ENCODE measurements at places on chromosomes 2 and 18.

DNA sequence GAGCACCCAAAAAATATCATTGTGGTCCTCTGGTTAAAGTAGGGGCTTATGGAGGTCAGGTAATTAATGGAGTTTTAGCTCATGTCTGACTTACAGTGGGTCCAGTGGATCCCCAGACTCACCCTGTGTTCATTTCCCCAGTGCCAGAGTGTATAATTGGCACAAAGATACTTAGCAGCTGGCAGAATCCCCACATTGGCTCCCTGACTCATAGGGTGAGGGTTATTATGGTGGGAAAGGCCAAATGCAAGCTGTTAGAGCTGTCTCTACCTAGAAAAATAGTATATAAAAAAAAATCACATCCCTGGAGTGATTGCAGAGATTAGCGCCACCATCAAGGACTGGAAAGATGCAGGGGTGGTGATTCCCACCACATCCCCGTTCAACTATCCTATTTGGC, 1067.6 kb upstream of the ACVR2A start:
- no peak for DNase-seq

- DNase-seq = no peak
Observed at GRCh38 chr18:23593720-23594119, 7.4 kb upstream of the NPC1 start.

- DNase-seq = peak; percentile 12
Observed at GRCh38 chr2:105934467-105934866, 189.8 kb downstream of the NCK2 start.

GRCh38 chr2:142868229-142868762, 9.2 kb upstream of the KYNU start:
- DNase-seq = no peak

DNA sequence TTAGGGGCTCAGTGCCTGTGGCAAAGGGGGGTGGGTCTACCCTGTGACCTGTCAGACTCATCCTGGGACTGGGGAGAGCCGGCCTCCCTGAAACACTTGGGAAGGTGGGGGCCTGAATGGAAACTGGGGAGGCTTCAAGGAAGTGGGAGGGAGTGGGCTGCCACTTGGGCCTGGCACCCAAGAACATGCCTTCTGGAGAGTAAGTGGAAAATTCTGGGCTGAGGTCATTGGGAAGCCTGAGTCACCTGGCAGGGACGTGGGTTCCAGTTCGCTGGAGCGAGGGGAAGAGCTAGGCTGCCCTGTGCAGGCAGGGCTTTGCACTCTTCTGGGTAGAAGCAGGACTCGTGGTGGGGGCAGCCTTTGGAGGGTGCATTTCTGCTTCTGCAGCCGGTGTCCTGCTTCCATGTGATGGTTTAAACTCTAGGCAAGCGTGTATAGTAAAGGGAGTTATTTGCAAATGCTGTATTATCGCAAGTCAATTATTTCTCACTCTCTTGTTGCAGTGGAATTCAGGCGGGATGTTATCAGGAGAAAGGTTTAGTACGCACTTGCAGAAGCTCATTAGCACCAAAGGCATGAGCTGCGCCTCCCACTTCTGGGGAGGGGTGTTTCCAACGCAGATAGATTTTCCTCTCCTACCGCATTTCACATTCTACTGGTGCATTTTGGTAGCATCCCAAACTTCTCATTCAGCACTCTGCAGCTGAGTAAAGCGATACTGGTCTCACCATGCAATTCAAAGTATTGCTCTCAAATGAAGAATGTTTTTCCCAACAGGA, 3.8 kb downstream of the LRRFIP1 start:
- DNase-seq = no peak

DNA sequence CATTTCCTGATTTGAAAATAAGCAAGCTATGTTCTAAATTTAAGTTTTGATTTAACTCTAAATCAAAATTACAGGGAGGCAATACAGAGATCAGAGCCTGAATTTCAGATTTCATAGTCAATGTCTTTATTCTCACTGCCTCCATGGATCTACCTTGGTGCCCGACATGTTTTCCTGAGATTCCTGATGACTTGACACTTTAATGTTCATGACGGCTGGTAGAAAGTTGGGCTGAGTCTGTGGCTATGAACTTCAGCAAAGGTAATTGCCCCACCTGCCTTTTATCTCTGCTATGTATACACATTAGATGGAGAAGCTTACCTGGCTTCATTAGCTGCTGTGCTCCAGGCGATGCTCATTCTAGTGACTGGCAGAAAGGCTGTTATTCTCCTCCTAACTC, 1390.5 kb upstream of the CELF4 start:
- DNase-seq = no peak

DNA sequence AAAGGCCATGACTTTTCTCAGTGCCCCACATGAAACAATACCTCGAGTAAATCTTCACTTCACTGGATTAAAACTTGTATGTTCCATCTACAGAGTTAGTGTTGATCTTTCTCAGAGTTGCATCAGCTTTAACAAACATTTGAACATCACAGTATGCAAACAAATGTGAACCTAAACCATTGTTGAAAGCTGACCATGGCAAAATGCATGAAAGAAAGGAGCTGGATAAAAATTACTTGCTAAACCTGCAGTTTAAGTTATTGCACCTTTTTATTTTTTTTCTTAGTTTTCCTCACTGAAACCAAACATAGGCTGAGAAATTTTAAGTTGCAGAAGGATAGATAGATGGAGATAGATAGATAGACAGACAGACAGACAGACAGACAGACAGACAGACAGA, 107.2 kb upstream of the UGP2 start:
- no peak for DNase-seq

DNA sequence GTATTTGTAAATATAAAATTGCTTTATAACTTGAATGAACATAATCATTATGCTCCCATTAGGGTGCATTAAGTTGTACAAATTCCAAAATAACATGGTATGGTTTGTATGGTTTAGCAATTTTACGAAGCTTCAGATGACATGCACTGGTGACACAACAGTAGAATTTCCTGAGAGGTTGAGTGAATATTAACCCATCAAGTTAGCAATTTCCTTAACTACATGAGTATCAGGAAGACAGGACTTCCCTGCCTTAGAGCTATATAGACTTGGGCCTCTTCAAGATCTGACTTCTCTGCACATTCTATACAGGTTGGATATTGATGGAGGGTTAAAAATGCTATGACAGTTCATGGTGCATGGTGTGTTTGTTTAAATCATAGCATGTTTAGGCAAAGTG, 60.2 kb downstream of the ZC3H6 start:
- no peak for DNase-seq

DNA sequence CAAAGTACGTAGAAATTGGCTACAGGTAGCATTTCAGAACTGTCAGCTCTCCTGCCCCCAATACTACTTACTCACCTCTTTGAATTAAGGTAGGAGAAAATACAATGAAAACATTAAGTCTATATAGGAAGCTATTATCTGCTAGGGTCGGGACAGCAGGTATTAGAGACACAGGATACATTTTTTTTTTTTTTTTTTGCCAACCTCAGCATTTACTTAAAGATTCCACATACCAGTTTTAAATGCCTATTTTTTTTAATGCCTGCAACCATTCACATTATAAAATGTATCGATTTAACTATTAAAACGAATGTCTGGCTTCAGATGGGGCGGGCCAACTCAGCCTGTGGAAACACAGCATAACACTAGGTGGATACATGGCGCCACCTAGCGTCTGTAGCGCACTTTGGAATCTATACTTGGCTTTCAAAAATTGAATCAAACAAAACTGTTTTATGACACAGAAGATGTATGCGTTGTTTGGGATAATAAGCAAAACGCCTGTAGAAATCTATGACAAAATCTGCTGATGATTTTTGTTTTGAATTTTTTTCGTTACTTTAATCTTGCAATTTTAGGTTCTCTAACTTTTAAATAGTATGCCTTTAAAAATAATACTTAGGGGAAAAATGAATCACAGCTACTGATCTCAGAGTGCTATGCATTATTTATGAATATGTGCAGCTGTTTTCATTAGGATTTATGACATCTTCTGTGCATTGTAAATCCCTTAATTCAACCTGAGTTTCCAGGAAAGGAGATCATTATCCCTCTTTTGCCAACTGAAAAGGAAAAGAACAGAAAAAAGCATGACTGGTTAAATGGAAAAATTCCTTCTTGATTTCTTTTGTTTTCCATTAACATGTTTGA, 261.0 kb downstream of the NYAP2 start:
- peak; percentile 22 for DNase-seq

GRCh38 chr2:54735636-54736035, 12.2 kb downstream of the EML6 start:
- DNase-seq = no peak

DNA sequence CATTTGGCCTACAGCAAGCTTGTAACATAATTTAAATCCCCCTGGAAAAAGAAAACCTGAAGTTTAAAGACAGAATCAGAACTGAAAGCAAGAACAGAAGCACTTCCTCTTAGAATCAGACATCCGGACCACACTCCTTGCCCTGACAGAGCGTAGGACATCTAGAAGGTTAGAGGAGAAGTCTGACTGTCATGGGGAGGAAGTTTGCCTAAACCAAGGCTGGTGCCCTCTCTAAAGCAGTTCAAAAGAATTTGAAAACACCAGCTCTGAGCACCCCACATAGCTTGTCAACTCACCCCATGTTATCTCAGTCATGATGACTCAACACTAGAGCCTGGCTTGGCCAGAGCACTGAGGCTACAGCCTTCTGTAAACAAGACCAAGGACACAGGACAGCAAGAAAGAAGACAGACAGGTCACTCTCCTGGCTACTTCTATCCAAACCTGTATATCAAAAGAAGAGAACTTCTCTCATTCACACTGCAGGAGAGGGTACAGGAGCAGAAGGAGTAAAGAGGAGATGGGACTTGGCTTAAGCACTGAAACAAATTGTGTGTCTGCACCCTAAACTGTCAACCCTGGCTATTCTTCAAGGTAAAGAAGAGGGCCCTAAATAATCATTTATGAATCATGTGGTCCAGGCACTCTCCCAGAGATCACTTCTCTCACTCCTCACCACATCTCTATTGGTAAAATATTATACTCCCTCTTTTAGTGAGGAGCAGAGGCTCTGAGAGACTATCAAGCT, 198.6 kb downstream of the MEMO1 start:
- DNase-seq = no peak

DNA sequence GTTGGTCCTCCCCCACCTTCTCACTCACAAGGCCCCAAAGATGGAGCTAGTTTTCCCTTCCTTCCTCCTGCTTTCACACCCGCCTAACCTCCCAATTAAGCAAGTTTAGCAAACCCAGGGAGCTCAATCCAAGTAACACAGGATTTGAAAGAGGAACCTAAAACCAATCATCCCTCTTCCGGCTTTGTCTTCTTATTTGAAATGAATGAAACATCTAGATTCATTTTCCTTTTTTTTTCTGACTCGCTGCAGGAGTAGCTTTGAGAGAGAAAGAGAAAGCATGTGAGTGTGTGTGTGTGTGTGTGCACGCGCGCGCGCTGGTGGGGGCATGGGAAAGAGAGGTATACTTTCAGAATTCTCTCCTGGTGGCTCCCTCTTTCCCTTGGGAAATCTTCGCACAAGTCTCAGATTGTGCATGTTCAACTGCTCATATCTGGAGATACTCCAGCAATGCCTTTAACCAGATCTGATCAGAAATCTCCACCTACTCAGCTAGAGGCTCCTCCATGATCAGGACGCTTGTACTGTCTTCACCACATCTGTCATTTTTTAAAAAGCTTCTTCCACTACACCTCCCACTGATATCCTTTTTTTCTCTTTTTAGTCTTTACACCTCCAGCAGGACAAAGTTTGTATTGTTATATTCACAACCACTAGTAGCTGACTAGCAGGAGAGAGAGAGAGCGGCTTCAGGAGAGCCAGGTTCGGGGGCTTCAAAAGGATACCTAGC, 1.7 kb downstream of the SLC8A1 start:
- no peak for DNase-seq

GRCh38 chr2:70948337-70949003, 12.8 kb downstream of the ATP6V1B1 start:
- DNase-seq = peak; percentile 45

GRCh38 chr18:75868031-75868430, 440.5 kb upstream of the SMIM21 start:
- DNase-seq = no peak

Measured in T-helper 22 cell (primary cell).